ENCODE measurements at places on chromosomes 3 and 15.

DNA sequence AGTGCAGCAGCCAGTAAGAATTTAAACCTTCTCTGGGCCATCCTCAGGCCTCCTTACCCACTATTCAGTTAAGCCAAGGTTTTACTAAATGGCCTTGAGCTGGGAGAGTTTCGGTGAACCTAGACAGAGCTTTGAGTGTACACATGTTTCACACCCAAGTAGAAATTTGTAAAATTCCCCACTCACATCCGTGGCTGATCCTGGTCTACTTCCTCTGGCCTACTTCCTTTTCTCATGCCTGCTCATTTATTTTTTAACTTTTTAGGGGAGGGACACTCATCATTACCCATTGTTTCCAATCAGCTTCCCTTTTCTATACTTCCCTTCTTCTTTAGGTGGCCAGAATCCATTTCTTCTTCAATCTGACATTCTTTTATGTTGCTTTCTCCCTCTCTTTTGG is 7.6 kb downstream of the CX3CR1 start:
- DNase-seq: no peak

DNA sequence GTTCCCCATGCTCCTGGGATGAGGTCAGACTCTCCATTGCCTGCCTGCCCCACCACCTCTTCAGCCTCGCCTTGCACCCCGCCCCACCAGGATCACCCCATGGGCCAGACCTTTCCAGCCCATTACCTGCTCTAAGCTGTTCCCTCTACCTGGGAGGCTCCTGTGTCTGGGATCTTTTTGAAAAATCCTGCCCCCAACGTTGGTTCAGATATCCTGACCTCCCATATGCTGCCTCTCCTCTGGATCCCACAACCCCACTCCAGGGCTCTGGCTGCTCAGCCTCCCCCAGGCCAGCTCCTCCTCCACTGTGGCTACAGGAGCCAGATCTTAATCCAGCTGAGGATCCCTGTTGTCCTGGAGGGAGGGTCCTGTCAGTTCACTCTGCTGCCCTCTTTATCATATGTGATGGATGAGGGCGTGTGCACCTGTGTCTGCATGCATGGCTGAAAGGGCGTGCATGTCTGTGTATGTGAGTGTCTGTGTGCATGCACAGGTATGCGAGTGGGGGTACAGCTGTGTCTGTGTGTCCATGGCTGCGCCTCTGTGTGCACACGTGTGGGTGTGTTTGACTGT is 21.7 kb upstream of the ALAS1 start:
- no peak for DNase-seq

DNA sequence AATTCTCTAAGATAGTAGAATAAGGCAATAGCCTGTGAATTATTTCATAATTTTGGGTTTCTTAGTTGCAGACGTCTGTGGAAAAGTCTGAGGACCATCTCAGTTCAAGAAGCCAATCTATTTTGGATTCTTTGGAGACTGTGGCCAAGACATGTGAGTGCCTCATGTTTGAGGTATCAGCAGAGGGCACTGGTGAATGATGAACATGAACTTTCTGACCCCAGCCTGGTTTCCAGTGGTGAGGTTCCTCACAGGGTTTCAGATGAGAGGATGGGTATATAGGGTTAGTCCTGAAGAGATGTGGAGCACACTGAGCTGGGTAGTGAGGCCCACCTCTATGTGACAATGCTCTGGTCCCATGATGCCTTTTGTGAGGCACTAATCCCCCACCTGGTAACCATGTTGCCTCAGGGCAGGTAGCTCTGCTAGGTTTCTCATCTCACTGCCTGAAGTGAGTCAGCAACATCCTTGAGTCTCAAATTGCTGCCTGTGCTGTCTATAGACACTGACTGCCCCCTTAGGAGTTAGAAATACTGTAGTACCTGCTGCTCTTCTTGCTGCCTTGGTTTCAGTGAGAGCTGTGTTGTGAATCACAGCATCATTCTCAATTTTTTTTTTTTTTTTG is 32.3 kb downstream of the C3orf62 start:
- no peak for DNase-seq

- DNase-seq: no peak
These were observed 102.8 kb downstream of the STT3B start for GRCh38 chr3:31635545-31635944.
